ENCODE measurements at places on chromosomes 11 and 22.

DNA sequence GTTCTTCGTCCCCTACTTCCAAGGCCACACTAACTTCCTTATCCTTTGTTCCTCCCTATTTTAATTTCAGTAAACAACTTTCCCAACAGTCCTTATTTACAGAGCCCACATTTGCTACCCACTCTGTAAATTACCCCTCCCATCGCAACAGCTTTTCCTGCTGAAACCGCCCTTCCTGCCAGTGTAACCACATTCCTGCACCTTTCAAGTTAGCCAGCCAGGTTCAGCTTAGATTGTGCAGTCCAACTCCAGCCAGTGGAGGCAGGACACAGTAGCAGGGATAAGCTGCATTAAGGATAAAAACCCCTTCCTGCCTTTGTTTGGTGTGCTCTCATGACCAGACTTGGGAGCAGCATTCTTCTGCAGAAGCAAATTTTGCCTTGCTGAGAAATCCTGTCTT lies 768.3 kb upstream of the ARHGAP42 start:
- no peak for DNase-seq

- DNase-seq = no peak
Measured at GRCh38 chr22:23393721-23394320, 186.3 kb downstream of the IGLL1 start.

DNA sequence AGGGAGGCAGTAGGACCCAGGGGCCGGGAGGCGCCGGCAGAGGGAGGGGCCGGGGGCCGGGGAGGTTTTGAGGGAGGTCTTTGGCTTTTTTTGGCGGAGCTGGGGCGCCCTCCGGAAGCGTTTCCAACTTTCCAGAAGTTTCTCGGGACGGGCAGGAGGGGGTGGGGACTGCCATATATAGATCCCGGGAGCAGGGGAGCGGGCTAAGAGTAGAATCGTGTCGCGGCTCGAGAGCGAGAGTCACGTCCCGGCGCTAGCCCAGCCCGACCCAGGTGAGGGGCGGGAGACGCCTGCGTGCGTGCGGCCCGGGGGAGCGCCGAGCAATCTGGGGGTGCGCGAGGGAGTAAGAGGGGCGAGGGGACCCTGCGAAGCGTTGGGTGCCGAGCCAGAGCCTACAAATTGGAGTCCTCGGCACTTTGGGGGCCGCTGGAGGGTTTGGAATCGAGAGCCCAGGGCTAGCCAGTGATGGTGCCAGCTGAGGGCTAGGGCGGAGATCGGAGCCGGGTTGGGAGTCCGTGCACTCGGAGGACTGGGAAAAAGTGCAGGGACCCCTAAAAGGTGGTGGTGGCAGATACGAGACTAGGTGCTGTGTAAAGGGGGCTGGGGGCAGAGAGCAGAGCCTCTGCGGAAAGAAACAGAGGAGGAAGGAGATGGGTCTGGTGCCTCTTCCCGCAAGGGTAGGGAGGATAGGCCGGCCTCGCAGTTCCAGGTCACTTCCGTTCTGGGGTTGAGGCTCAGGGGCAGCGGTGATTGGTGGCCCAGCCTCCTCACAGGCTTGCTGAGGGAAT lies at the start of gene SERPINH1:
TSS of gene SERPINH1 (plus strand) at position 206 of the 788 bp plus-strand sequence. CDS start 4,097 bp downstream, outside the sequence.
- DNase-seq = peak; percentile 52

- no peak for DNase-seq
Measured at GRCh38 chr11:579830-580601, 3.7 kb downstream of the PHRF1 start.

DNA sequence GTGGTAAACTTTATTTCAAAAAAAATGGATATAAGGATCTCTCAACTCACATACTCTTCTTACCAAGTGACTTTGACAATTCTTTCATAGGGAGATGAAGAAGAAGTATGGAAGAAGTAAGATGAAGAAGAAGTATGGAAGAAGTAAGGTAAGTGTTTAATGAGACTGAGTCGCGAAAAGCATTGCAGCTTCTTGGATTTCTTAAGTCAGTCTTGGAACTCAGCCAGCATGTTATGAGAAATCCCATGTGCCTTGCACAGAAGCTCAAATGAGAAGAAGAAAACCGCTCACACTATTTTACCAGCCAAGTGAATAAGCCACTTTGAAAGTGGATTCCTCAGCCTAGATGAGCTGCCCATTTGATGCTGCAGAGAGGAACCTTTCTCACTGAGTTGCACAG lies 332.0 kb upstream of the CCDC179 start:
- no peak for DNase-seq

DNA sequence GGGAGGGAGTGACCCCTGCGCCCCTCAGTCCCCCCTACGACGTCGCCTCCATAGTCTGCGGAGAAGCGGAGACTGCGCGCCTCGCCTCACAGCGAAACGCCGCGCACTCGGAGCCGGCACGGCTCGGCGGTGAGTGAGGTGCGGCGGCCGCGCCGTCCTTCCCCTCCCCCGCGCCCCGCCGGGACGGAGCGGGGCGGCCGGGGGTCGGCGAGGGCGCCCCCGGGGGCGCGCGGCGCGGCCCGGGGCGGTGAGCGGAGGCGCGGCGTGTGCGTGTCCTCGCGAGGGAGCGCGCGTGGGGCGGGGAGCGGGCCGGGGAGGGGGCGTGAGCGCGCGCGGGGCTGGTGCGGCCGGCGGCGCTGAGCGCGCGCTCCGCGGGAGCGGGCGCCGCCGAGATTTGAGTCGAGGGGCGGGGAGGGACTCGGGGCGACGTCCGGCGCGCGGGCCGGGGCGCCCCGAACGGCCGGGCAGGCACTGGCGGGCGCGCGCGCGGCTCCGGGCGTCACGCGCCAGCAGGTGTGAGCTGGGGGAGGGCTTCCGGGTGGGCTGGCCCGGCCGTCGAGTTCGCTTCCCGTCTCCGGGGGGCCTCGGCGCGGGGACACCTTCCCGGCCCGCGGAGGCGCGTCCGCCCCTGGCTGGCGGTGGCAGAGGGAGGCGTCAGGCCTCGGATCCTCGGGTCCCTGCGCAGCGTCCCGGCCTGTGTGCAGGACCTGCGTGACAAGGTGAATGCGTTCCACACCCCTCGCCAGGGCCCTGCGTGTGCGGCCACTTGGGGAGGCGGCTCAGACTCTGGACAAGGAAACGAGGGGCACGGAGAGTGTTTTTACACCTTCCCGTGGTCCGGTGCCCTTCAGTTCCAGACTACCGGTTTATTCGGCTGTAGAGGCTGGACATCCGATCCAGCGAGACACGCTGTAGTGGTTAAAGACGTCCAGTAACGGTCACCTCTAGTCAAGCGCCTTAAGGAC lies 50.4 kb downstream of the FAM83F start:
- peak; percentile 81 for DNase-seq

GRCh38 chr22:20406686-20407408 lies 12.9 kb downstream of the ZNF74 start:
- no peak for DNase-seq

- no peak for DNase-seq
Measured at GRCh38 chr22:48391171-48391711, 1436.4 kb downstream of the BRD1 start.

- no peak for DNase-seq
Measured at GRCh38 chr22:50258361-50259292, 2.9 kb downstream of the MAPK12 start.

DNA sequence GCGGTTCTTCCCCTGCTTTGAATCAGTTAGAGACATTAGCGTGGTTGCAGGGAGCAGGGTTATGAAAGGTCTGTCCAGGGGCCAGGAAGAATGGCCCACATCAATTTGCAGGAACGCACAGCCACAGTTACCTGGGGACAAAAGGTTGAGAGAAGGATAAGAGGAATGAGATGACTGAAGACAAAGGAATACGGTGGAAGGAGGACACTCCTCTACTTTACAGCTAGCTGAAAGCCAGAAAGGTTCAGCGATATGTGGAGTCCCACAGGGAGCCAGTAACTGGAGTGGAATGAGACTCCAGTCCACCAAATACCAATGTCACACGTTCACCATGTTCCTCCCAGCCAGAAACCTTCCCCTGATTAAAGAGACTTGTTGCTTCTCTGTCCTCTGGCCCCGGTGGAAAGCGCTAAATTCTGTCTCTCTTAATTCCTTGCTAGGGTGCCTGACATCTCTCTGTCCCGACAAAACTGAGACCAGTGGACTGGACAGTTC lies 10.7 kb downstream of the XNDC1N start:
- no peak for DNase-seq

- no peak for DNase-seq
Measured at GRCh38 chr11:87081358-87081757, 43.6 kb downstream of the TMEM135 start.

- DNase-seq = peak; percentile 11
Measured at GRCh38 chr22:18987765-18988164, 51.7 kb upstream of the PRODH start.

DNA sequence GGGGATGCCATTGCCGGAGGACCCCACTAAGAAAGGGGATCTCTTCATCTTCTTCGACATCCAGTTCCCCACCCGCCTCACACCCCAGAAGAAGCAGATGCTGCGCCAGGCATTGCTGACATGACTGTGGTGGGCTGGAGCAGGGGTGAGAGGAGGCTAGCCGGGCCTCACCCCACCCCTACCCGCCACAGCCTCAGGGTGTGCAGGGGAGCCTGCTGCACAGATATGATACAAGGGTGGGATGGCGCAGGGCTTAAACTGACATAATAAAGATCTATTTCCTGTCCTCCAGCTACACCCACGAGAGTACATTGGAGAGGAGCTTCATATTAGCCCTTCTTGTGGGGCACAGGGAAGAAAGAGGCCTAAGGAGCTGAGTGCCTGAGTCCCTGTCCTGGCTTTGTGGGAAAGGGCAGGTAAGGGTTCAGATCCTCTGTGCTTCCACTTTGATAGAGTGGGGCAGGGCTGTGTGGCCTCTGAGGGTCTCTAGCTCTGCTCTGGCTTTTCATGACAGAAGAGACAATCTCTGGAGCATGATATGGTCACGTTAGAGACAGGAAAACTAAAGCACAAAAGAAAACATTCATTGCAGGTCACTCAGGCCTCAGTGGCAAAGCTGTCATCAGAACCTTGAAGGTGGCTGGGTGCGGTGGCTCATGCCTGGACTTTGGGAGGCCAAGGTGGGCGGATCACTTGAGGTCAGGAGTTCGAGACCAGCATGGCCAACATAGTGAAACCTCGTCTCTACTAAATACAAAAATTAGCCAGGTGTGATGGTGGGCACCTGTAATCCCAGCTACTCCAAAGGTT lies 12.4 kb downstream of the UCP2 start:
- DNase-seq = no peak

DNA sequence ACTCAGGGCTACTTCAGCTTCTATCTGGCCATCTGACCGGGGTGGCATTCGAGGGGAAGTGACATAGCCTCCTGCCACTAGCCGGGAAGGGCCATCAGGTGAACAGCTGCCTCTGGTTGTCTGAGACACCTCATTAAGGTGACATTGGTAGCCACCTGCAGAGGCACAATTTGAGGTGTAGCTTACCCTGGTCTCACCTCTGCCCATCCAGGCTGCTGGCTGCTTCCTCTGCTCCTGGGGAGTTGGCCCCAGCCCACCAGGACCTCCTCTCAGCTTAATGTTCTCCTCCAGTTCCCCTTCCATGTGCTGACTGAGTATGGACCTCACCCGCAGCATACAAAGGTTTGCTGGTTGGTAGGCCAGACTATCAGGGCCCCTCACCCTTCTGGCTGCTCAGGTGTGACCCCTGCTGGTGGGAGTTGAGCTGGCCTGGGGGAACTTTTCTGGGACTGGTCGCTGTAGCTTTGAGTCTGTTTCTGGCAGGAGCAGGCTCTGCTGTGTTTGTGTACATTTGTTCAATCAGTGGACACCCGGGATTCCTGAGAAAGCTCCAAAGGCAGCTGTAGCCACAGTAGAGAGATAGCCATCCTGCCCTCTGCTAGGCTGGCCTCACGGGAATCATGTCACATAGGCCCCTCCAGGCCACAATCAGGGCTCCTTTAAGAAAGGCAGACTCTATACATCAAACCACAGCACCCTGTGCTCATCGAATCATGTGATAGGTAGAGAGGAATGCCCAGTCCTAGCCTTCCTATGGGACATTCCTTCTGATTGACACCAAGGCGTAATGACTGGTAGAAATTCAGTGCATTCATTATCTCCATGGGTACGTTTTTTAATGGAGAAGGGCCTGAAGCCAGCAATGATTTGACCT lies 295.1 kb upstream of the PLET1 start:
- peak; percentile 28 for DNase-seq
